Right hindlimb (tissue), 1 donor: ENCODE measurements at places on chromosomes 6 and 20.

DNA sequence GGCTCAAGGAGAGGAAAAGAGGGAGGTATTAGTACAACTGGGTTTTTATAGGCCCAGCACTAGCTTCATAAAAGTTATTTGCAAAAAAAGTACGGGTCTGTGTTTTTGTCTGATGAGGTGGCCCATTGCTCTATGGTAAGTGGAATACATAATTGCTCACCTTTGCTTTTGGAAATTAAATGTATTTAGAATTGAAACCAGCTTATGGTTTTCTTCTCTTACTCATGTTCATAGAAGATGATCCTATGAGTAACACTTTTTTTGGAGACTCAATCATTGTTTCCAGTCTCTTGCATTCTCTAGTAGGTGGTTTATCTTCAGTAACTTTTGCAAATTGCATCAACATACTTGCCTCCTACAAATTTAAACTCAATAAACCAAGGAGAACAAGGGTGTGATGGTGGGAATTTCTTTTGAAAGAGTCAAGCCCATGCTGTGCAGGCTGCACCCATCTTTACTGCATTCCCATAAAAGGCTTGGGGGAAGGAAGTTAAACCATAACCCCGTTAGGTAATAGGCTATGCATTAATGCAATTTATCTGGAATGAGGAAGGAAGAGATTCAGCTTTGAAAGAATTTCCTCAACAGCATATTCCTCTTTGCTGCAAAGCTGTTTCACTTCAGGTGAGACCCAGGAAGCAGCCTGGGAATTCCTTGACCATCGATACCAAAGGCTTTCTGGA lies 48.5 kb upstream of the EDN1 start:
- DNase-seq: no peak

DNA sequence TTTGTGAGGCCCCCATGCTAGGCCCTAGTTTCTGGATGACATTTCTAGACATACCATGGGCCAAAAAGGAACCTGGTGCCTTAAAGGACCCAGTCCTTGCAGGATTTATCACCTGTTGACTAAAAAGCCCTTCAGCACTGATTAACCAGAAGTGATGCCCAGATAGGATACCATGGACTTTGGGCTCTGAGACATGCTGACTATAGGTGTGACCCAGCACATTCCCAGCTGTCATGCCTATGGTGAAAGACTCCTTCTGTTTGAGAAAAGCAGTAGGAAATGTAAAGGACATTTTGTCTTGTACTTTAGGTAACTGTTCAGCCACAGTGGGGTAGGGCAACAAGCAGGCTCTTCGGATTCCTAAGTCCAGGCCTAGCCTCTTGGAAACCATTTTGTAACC lies 724.2 kb downstream of the CD109 start:
- DNase-seq: no peak

DNA sequence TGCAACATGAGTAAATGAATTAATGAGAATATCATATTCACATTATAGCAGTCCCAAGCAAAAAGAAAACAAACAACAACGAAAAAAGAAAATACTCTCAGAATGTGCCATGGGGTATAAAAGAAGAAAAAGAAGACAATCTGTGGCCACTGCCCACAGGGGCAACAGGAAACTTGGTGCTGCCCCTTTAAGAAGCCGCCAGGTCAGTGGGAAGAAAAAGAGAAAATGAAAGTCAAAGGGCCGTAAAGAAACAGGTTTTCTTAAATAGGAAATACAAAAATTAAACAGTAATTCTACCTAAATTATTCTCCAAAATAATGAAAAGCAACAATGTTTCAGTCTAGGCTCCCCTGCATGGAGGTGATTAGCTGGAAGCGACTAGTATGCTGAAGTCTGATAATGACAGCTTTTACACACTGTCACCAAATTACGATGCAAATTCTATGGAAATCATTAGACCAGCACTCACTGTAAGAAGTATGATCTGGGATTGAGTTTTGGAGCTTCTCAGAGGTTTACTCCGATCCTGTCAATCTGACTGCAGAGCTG lies 23.6 kb downstream of the GMDS start:
- no peak for DNase-seq

GRCh38 chr20:40046703-40047102 lies 642.3 kb downstream of the MAFB start:
- no peak for DNase-seq

DNA sequence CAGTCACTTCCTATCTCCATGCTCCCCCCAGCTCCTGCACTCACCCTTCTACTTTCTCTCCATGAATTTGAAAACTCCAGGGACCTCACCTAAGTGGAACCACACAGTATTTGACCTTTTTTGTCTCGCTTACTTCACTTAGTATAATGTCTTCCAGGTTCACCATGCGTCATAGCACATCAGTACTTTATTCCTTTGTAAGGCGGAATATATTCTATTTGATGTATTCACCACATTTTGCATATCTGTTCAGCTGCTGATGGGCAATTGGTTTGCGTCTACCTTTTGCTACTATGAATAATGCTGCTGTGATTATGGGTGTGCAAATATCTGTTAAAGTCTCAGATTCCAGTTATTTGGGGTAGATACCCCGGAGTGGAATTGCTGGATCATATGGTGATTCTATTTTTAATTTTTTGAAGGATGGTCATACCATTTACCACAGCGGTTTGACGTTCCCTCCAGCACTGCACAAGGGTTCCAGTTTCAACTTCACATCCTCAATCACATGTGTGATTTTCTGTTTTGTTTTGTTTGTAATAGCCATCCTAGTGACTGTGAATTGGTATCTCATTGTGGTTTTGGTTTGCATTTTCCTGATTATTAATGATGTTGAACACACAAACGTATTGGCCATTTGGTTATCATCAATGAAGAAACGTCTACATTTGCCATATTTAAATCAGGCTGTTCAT lies 20.3 kb upstream of the SYNDIG1 start:
- DNase-seq: no peak

DNA sequence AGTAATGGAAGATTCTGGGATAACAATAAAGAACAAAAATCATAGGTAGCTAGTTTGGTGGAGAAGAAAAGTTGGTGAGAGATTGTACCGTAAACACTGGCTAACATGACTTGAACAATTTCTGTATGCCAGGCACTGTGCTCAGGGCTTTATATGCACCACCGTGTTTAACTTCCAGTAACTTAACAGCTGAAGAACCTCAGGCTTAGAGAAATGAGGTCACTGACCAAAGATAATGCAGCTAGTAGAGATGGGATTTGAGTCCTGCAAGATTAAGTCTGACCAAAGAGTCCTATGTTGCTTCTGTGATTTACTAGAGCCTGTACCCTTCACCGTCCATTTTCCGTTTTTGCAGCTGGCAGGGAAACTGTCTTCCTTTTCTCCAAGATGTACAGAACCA lies 2.7 kb downstream of the CSTF1 start:
- no peak for DNase-seq

DNA sequence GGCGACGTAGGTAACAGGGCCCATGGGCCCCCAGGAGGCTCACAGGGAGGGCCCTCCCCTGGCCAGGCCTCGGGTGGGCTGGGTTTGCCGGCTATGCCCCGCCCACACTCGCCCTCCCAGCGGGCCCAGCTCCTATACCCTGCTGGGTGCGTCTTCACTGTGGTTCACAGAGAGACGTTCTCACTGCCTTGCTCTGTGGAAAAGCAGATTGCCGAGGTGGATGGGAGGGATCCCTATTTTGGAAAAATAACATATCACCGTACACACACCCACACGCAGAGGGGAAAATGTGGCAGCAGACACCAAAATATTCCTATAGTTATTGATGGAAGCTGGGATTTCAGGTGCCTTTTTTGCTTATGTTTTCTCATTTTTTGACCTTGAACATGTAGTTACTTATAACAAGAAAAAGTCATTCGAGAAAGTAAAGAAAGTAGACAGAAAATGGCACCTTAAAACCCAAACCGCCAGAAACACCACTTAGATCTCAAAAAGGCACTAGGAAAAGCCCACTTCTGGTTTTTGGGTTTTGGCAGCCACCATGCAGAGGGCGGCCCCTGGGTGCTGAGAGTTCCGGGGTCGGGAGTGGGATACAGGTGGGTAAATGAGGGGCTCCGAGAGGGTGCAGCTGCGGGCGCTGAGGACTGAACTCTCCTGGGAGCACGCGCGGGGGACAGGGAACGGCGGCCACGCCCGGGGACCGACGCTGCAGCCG lies 49.4 kb downstream of the TMEM242 start:
- DNase-seq: no peak

- DNase-seq: no peak
Measured at GRCh38 chr6:114100215-114100994, 129.5 kb upstream of the HDAC2 start.

DNA sequence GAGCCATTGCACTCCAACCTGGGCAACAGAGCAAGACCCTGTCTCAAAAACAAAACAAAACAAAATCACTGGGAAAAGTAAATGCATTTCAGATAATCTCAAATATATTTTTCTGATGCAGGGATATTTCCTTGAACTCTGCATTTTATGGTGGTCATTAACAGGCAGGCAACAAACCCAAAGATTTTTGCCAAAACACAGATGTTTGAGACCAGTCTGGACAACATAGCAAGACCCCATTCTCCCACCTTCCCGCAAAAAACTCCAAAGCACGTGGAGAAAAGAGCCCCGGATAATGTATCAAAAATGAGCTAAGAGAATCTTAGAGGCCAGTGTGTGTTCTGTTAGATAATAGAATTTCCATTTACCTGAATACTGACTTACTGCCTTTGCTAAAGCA lies 44.3 kb downstream of the SLC9A8 start:
- no peak for DNase-seq

DNA sequence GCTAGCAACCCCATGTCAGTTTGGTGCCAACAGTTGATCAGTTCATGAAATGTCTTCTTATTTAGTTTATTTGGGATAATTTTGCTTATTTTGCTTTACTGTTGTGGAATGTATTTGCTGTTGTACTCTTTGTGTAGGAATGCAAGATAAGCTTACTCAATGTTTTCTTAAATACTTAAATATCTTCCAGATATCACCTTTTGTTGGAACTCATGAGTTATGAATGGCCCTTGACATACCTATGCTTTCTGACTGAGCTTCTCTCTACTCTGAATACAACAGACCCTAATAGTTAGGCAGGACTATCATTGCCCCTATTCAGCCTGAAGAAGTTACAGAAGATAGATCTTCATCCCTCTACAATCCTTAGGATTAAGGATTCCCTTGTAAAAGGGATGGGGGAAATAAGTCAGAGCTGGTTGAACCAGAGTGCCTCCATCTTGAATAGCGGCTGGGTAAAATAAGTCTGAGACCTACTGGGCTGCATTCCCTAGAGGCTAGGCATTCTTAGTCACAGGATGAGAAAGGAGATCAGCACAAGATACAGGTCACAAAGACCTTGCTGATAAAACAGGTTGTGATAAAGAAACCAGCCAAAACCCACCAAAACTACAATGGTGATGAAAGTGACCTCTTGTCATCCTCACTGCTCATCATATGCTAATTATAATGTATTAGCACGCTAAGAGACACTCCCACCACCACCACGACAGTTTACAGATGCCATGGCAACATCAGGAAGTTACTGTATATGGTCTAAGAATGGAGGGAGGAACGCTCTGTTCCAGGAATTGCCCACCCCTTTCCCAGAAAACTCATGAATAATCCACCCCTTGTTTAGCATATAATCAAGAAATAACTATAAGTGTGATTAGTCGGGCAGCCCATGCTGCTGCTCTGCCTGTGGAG lies 196.9 kb downstream of the AKAP7 start:
- no peak for DNase-seq

GRCh38 chr6:12112540-12113189 lies 100.6 kb downstream of the HIVEP1 start:
- DNase-seq: no peak

- DNase-seq: peak; percentile 66
Measured at GRCh38 chr6:163260111-163260895, 154.2 kb upstream of the QKI start.

GRCh38 chr6:136723780-136724179 lies 68.5 kb downstream of the MAP3K5 start:
- DNase-seq: no peak

DNA sequence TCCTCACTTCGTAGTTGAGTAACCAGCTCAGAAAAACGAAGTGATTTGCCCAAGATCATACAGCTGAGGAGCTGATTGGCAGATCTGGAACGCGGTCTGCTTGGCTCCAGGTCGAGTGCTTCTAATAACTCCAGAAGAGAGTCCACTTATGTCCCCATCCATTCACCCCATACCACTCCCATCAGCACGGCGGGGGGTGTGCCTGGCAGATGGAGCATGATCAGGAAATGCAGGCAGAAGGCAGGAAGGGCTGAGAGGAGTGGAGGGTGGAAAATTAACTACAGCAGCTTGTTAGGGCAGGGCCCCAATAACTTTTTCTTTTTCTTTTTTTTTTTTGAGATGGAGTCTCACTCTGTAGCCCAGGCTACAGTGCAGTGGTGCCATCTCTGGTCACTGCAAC lies 15.0 kb downstream of the FITM2 start:
- DNase-seq: no peak

DNA sequence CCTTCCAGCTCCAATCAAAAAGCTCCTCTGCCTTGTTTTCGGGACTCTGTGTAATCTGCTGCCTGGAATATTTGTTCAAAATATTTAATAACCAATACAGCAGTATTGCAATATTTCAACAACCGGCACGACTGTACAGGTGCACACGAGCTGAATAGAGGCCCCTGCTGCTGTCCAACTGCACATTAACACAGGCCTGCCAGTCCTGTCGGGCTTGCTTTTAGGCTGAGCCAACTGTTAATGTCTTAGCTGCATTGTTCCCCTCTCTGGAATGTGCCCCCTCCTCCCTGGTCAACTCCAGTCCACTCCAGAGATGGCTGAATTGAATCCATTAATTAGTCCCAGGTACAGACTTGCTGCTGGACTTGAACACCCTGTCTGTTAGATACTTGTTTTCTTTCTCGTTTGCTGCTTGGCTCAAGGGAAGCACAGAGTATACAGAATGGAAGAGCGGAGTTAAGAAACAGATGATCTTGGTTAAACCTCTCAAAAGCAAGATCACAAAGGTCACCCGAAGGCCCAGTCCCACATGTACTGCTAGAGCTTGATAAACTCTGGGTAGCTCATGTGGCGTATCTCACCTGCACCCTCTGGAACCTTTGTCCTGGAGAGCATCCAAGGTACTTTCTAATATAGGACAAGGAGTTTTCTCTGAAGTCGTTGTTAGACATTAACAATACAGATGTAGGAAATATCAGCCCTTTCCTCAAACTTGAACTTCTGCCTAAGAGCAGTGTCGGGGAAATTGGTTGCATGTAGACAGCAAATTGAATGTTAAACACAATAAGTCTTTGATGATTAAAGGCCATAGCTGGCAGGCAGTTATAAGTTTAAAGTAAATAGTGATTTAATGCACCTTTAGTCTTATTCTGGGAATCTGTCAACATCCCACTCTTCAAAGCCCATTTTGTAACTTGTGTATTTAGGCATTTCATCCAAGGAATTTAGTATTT lies 31.9 kb downstream of the SHLD1 start:
- no peak for DNase-seq

- no peak for DNase-seq
Measured at GRCh38 chr6:117498159-117498558, 15.7 kb downstream of the DCBLD1 start.

GRCh38 chr20:32488066-32488838 lies 96.9 kb downstream of the NOL4L start:
- no peak for DNase-seq

DNA sequence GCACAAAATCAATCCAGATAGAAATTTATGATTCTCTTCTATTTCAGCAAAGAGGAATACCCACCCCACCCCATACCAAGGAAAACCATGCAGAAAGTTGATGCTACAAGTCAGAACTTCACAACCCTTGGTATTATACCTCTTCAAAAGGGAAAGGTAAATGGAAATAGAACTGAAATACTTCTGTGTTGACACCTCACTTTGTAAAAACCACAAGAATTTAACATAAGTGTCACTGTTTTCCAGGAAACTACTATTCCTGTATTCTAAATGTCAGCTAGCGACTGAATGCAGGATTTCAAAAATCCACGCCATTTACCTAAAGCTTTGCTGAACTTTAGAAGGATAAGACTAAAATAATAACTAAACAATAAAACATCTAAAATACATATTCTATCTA lies 3.6 kb downstream of the CPNE1 start:
- no peak for DNase-seq
